K562 (cell line): ENCODE measurements at places on chromosomes 2 and 18.
A peak's percentile ranks its signal among the peaks of the same experiment; 100 is the strongest.

DNA sequence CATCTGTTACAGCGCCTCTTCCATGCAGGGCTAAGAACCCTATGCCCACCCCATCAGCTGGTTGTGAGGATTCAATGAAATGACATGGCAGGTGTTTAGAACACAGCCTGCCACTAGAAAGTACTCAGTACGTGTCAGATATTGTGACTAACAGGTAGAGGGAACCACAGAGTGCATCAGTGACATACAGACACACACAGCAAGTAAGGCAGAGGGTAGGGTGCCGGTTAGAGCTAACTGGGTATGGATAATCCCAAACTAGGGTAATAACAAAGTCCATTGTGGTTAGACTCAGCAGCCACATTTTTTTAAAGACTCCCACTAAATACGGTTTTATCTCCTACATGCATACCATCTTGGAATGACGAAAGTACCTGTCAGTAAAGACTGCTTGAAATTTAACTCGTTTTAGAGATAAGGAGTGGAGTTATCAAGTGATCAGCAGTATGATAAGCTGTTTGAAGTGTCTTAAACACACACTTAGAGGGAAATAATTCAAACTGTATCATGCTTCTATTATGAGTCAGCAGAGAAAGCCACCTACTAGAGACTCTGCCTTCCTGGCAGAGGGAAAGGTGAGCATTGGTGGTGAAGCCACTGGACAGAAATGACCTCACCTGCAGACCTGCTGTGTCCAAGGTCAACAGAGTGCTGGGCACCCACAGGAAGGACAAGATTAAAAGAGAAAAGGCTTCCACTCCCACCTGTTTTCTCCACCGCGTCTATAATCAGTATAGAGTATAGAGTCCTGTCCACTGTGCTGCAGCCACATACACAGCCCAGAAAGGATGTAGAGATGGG, 20.6 kb downstream of the MPPE1 start:
- no peak for DNase-seq

- no peak for DNase-seq
These were observed 192.1 kb upstream of the NCKAP5 start for GRCh38 chr2:133760376-133760775.

DNA sequence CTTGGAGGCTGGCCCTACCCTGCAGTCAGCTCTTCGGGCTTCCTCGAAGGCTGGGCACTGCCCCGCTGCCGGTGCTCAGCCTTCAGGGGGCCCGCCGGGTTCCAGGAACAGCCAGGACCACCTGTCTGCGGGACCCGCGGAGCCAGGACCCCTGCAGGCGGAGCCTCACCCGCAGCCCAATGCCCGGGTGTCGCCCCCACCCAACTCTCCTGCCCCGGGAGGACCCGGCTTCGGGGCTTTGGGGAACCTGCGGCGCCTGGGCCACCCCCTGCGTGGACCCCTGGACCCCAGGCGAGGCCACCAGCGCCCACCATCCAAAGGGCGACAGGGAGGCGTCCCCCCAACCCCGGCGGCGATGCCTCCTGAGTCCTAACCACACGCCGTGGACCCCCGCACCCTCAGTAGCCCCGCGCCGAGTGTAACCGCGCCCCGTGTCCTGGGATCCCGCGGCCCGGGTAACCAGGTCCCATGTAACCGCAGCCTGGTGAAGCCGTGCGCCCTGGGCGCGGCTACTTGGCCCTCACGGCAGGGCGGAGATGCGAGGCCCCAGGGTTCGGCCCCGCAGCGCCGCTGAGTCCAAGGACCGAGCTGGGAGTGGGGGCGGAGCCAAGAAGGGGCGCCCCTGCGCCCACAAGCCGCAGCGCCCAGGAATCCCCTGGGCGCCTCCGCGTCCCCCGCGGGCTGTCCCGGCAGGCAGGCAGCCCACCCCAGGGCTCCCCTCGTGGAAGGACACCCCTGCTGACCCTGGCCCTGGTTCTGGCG, 11.0 kb upstream of the UBE2F start:
- no peak for DNase-seq

GRCh38 chr2:57598551-57598950, 448.1 kb upstream of the VRK2 start:
- DNase-seq = no peak

- DNase-seq = no peak
These were observed 70.3 kb upstream of the RAB12 start for GRCh38 chr18:8538935-8539334.

GRCh38 chr2:240960309-240960970, 38.0 kb upstream of the SNED1 start:
- no peak for DNase-seq

DNA sequence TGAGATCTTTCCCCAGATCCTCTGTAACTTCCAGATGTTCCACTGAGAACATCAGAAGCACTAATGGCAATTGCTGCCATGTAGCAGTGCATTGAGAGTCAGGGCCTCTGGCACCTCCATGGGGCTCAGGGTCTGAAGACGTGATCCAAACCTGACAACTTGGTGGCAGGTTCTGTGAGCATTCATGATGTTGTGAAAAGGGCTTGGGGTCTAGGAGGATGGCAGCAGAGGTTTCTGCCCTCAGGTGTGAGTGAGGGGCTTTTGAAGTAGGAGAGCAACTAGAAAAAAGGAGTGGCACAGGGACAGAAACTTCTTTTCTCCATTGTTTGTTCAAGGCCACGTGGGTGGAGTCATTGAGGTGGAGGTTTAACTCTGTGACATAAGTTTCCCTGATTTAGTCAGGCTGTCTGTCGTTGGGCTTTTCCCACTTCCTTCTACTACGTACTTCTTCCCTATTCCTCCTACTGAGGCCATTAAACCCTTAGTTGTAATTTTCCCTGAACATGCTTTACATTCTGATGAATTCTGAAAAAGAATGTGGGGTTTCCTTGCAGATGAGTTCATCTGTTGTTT, 13.1 kb downstream of the CFLAR start:
- peak; percentile 54 for DNase-seq

- no peak for DNase-seq
These were observed 83.1 kb downstream of the EIPR1 start for GRCh38 chr2:3294493-3294892.

GRCh38 chr2:127092901-127093516, 13.9 kb downstream of the BIN1 start:
- no peak for DNase-seq
